ENCODE measurements at places on chromosomes 3 and 15. TPM values are rescaled to one million over a fixed set of nuclear protein-coding genes. Genes with fewer than 3 reads are reported as not detected.

- DNase-seq, result no peak
Observed at GRCh38 chr3:197364410-197365071, 66.1 kb upstream of the DLG1 start.

DNA sequence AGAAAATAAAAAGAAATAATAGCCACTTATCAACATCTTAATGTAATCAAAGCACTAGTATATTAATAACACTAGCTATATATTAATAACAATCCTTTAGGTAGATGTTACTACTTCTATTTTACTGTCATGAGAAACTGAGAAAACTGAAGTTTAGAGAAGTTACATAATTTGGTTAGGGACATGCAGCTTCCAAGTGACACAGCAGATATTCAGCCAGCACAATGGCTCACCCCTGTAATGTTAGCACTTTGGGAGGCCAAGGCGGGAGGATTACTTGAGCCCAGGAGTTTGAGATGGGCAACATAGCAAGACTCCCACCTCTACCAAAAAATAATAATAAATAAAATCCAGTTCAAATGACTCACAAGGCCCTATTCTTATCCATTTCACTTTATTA lies 1.9 kb upstream of the UBR1 start:
- DNase-seq, result no peak

- no peak for DNase-seq
Observed at GRCh38 chr3:155554777-155555451, 190.0 kb downstream of the PLCH1 start.

- no peak for DNase-seq
Observed at GRCh38 chr3:135803028-135803692, 162.4 kb upstream of the PPP2R3A start.

- no peak for DNase-seq
Observed at GRCh38 chr3:105368566-105369499, 2.1 kb downstream of the ALCAM start.

PPCDC gene
- 6.4 TPM for total RNA-seq

PP2D1 gene
- total RNA-seq, result not detected

DNA sequence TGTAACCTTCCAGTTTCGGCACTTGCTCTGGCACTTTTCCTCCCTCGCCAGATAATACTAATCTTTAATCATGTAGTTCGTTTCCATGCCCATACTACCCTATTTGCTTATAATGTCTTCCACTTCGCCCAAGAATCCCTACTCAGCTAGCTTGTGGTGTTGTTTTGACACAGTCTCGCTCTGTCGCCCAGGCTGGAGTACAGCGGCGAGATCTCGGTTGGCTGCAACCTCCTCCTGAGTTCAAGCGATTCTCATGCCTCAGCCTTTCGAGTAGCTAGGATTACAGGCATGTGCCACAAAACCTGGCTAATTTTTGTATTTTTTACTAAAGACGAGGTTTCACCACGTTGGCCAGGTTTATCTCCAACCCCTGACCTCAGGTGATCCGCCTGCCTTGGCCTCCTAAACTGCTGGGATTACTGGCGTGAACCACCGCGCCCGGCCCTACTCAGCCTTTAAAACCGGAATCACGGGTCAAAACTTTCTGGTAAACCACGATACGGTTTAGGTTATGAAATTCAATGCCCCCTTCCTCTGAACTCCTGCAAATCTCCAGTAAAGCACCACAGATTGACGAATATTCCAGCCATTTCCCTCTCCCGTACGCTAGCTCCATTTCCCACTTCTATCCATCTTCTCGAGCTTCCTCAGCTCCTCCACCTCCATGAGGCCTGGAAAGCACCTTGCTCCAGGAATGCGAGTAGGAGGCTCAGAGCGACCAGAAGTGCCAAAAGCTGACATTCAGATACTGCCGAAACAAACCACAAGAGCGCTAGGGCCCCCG lies 878 bp upstream of the RAD51 start:
- DNase-seq, result no peak

HSPBAP1 gene
- total RNA-seq, result 14.5 TPM

KBTBD13 gene
- total RNA-seq, result not detected

VEPH1 gene
- total RNA-seq, result not detected

GRCh38 chr3:38151667-38152265 lies 13.3 kb downstream of the MYD88 start:
- no peak for DNase-seq

RBP2 gene
- total RNA-seq, result not detected
